ENCODE measurements at places on chromosomes 16 and 17.

DNA sequence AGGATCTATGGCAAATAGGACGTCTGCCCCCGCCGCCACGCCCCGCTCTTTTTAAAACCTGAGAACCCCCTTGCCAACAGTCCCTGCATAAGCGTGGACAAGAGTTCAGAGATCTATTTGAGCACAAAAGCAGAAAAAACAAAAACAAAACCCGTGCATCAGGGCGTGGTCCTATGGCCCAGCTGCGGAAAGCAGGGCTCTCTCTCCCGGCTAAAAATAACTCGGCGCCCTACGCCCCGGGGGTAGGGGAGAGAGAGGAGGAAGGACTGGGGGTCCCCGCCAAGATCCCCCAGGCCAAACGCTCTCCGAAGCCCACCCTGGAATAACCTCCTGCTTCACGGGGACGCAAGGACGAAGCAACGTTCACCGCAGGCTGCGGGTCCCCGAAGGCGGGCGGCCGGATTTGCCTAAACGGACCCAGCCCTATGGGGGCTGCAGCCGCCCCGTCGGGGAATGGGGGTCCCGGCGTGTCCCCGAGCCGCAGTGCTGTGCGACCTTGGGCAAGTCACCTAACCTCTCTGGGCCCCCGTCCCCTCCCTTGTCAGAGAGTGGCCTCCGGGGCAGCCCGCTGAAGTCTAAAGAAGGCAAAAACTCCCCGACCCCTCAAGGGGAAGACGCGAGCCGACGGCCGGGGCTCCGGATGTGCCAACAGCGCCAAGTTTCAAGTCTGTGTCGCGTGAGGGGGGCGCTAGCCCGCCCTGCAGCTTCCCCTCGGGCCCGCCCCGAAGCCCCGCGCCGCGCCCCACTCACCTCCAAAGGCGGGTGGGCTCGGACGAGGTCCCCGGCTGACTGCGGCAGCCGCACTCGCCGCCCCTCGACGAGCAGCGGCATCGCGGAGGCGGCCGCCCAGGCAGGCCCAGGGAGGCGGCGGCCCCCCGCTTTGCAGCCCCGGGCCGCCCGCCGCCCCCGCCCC, 477 bp downstream of the NTAN1 start:
- peak; percentile 60 for DNase-seq

DNA sequence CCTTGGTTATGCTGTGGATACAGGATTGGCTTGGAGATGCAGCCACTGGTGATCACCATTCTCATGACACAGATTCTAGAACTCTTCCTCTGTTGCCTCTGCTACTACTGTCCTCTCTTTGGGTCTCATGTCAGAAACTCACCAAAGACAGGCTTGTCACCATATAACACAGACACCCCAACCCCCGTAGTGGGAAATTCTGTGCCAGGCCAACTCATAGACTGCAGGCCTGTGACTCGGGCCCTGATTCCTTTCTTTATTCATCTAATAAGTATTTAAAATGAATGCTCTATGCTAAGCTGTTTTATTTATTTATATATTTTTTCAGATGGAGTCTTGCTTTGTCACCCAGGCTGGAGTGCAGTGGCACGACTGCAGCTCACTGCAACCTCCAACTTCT, 9.5 kb downstream of the CYB5D2 start:
- no peak for DNase-seq

DNA sequence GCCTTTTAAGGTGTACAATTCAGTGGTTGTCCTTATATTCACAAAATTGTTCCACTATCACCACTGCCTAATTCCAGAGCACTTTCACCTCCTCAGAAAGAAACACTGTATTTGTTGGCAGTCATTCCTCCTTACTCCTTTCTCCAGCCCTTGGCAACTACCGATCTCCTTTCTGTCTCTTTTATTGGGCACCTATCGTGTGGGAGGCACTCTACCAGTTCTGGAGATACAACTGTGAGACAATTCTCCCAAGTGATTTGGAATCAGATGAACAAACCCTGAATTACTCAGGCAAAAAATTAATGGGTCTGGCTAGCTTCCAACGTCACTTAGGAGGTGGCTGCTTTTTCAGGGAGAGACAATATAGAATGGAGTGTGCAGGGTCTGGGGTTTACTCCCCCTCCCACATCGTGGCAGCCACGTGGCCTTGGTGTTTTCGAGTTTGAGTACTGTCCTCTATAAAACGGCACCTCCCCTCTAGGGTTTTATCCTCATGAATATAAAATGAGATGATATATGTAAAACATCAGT, 63.9 kb downstream of the SHISA9 start:
- DNase-seq: no peak

- DNase-seq: no peak
Measured at GRCh38 chr16:8892101-8892575, 10.0 kb downstream of the LITAFD start.

DNA sequence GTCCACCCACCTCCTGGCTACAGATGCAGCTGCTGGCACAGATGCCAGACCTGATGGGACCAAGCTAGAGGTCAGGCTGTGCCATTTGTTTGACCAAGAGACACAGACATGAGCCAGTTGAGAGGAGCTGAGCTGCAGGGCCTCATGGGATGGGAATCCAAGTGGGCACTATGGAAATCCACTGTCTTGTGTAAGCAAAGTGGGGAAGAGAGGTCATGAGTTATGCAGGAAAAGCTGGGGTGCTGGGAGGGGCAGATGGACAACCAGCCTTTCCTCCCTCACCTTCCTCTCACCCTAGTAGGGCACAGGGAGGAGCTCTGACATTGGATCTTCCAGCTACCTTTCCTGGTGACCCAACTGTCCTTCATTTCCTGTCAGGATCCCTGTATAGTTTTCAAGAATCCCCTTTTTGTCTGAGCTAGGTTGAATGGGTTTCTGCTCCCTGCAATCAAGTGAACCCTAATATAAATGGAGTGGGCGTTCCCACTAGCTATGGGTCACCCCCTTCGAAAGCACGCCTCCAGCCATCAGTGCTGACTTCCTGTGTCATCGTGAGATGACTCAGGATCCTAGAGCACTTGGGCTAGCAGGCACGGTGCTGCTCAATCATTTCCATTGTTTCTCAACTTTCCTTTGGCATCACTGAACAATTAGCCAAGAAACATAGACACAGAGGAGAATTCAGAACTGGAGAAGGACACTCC, 13.6 kb downstream of the ATPAF2 start:
- DNase-seq: no peak

DNA sequence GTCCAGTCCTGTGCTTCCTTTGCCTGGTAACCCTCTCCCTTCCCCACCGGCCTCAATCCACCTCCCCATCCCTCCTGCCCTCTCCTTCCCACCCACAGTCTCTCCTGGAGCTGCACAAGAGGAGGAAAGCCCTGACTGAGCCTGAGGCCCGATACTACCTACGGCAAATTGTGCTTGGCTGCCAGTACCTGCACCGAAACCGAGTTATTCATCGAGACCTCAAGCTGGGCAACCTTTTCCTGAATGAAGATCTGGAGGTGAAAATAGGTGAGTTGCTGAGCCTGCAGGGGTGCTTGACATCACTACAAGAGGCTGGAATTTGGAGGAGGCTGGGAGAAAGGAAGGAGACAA, 1.3 kb downstream of the PLK1 start:
- DNase-seq: no peak

DNA sequence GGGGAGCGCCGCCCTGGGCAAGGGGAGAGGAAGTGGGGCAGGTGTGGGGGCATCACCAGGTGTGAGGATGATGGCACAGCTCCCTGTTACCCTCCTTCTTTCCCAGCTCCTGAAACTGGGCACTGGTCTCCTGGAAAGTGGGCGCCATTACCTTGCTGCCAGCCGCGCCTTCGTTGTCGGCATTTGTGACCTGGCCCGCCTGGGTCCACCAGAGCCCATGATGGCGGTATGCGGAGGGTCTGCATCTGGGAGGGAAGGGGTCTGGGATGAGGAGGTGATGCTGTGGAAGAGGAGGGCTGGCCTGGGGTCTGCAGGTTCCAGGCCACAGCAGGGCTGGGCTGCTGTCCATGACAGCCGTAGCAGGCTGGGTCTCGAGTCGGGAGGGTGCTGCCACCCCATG, 5.5 kb downstream of the ACAP1 start:
- no peak for DNase-seq

DNA sequence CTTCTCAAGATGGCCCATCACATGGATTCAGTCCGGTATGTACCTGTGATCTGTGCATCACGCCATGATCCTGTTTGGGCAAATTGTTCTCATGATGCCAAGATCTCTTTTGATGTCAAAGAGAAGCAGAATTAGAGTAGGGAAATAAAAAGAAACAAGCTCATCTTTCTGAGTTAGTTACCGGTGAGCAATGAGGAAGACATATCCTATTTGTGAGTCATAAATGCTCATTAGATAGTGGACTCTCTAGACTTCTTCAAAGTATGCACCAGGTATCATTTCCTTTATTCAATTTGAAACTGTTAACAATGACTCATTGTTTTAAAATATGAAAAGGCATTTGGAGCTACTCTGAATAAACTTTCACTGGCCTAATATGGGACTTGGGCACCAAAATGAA, 8.0 kb upstream of the KRTAP4-12 start:
- DNase-seq: no peak

- DNase-seq: no peak
Measured at GRCh38 chr17:80737106-80738019, 192.7 kb downstream of the RPTOR start.

- no peak for DNase-seq
Measured at GRCh38 chr17:50181591-50182560, 16.1 kb downstream of the SGCA start.

- no peak for DNase-seq
Measured at GRCh38 chr16:50213939-50214519, 52.3 kb upstream of the ADCY7 start.

GRCh38 chr17:20246692-20247091, 220.6 kb downstream of the LGALS9B start:
- DNase-seq: no peak

DNA sequence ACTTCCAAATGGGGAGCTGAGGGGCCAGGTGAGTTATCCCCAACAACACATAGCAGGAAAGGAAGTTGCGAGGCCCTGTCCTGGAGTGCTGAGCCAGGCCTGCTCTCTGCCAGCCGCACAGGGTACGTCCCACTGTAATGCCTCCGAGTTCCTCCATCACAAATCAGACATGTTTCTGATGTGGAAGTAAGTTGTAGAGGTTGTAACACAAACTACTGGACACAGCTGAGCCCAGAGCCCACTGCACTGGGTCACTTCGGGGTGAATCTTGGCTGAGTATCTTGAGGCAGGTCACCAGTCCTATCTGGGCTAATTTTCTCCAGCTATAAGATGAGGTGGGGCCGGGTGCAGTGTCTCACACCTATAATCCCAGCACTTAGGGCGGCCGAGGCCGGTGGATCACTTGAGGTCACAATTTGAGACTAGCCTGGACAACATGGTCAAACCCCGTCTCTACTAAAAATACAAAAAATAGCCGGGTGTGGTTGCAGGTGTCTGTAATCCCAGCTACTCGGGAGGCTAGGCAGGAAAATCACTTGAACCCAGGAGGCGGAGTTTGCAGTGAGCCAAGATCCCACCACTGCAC, 100.8 kb upstream of the CDH5 start:
- DNase-seq: no peak

- DNase-seq: no peak
Measured at GRCh38 chr17:72266112-72266775, 145.4 kb downstream of the SOX9 start.

GRCh38 chr16:10539236-10539635, 41.2 kb downstream of the EMP2 start:
- DNase-seq: no peak

- DNase-seq: no peak
Measured at GRCh38 chr17:627051-627450, 87.6 kb downstream of the VPS53 start.

- DNase-seq: no peak
Measured at GRCh38 chr17:48612854-48613691, 2.0 kb downstream of the HOXB8 start.

- DNase-seq: no peak
Measured at GRCh38 chr17:73396431-73397277, 84.9 kb upstream of the CDC42EP4 start.

GRCh38 chr16:58024486-58025350, 836 bp upstream of the MMP15 start:
- peak; percentile 94 for DNase-seq

- DNase-seq: no peak
Measured at GRCh38 chr16:79618041-79618691, 17.6 kb upstream of the MAF start.

GRCh38 chr17:22374741-22375140, 682.4 kb downstream of the KCNJ18 start:
- DNase-seq: no peak

DNA sequence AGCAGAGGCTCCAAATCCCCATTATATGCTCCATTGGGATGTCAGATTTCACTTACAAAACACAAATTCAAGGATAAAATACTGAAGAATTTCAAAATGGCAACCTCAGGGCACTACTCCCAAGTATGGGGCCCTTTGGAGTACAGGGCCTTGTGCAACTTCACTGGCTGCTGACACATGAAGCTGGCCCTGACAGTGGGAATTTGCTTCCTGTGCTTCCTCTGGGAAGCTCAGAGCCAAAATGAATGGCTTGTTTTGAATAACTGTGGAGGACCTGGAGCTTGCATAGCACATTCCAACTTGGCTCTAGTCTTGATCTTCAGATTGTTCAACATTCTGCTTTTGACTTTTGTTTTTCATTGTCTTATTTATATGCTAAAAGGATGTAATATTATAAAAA, 52.3 kb upstream of the HNF1B start:
- DNase-seq: no peak

- no peak for DNase-seq
Measured at GRCh38 chr16:56869513-56870275, 4.7 kb downstream of the SLC12A3 start.

GRCh38 chr17:82595893-82596292, 52.4 kb downstream of the WDR45B start:
- peak; percentile 68 for DNase-seq

GRCh38 chr16:87245511-87245910, 71.7 kb downstream of the C16orf95 start:
- no peak for DNase-seq

DNA sequence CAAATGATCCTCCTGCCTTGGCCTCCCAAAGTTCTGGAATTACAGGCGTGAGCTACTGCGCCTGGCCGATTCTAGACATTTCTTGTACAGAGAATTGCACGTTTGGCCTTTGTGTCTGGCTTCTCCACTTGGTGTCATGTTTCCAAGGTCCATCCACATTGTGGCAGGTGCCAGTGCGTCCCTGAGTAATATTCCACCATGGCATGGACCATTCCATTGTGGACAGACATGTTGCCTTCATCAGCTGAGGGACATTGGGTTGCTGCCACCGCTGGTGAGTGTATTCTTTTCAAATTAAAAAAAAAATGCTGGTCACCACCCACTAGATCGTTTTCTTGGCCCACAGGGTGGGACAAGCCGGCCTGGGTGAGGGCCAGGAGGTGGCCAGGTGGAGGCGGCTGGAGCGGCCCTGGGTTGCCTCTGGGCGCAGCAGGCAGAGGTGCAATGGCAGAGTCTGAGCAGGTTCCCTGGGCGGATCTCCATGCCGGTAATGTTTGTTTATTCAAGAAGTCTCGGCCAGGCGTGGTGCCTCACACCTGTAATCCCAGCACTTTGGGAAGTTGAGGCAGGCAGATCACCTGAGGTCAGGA, 274.1 kb downstream of the SEC14L1 start:
- DNase-seq: no peak

- no peak for DNase-seq
Measured at GRCh38 chr16:23207485-23207884, 24.9 kb downstream of the SCNN1G start.

- no peak for DNase-seq
Measured at GRCh38 chr17:15981208-15981607, 18.3 kb downstream of the ZSWIM7 start.

GRCh38 chr17:82327757-82328140, 5.8 kb downstream of the SECTM1 start:
- no peak for DNase-seq

GRCh38 chr17:43042025-43042628, 17.1 kb downstream of the RND2 start:
- DNase-seq: no peak
